ENCODE measurements at places on chromosomes 1 and 21.

DNA sequence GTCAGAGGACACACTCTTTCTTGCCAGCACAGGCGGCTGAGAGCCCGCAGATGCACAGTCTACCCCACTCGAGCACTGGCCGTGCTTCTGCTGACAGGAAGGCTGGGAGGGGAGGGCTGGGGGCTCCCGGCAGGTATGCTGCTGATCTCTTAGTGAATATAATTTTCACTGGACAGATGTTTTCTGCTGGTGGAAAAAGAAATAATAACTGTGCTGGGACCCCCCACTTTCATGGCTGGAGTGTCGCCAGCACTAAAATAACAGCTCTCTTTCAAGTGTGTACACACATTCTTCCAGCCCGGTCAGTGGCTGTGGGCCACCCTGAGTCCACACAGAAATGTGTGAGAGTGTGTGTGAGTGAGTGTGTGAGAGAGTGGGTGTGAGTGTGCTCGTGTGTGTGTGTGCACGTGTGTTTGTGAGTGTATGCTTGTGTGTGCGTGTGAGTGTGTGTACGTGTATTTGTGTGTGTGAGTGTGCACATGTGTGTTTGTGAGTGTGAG lies 167.7 kb upstream of the USP24 start:
- DNase-seq: no peak

GRCh38 chr1:163346326-163346870 lies 24.6 kb downstream of the NUF2 start:
- no peak for DNase-seq

DNA sequence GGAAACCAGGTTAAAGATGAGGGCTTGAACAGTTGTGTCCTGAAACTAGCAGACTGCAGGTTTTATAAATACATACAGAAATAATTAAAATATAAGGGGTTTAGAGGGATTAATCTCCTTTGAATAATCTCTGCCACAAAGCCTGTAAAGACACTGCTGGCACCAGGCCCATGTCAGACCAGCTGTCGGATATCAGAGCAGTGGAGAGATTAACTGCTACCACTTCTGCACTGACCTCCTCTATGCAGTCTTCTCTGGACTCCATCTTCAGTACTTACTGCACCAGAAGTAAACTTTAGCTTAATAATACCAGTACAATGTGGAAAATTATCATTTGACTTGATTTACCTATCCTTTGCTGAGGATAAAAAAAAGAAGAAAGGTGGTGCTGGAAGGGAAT lies 128.6 kb downstream of the LHX4 start:
- DNase-seq: peak; percentile 95

DNA sequence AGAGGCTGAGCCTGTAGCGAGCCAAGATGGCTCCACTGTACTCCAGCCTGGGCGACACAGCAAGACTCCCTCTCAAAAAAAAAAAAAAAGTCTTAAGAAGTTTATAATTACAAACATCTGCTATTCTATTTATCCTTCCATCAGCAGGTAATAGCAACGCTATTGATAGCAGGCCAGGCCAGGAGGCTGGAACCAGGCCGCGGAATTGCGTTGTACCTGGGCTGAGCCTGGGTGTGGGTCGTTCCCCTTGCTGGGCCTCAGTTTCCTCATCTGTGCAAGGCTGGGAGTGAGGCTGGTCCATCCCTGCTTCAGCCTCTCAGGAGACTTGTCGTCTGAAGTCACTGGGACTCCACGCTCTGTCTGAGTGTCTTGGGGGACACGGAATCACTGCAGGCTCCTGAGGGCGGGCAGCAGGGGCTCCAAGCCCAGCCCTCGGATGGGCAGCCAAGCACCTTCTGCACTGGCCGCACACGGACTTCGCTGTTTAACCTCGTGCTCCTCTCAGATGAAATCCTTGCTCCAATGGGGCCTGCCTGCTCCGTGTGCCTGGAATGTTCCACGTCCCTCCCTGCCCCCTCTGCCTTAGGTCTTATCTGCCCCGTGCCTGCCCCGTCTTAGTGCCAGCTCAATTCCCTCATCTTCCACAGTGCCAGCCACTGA lies 103.9 kb upstream of the C1orf174 start:
- no peak for DNase-seq

- DNase-seq: no peak
Measured at GRCh38 chr1:183871142-183871541, 66.2 kb downstream of the RGL1 start.

All from WERI-Rb-1 (cell line).